Neural crest cell (in vitro differentiated cells): ENCODE measurements at places on chromosomes 2 and 18. TPM values are rescaled to one million over a fixed set of nuclear protein-coding genes. Genes with fewer than 3 reads are reported as not detected.

The IL36G gene
- total RNA-seq, result not detected in 2 replicates

DNA sequence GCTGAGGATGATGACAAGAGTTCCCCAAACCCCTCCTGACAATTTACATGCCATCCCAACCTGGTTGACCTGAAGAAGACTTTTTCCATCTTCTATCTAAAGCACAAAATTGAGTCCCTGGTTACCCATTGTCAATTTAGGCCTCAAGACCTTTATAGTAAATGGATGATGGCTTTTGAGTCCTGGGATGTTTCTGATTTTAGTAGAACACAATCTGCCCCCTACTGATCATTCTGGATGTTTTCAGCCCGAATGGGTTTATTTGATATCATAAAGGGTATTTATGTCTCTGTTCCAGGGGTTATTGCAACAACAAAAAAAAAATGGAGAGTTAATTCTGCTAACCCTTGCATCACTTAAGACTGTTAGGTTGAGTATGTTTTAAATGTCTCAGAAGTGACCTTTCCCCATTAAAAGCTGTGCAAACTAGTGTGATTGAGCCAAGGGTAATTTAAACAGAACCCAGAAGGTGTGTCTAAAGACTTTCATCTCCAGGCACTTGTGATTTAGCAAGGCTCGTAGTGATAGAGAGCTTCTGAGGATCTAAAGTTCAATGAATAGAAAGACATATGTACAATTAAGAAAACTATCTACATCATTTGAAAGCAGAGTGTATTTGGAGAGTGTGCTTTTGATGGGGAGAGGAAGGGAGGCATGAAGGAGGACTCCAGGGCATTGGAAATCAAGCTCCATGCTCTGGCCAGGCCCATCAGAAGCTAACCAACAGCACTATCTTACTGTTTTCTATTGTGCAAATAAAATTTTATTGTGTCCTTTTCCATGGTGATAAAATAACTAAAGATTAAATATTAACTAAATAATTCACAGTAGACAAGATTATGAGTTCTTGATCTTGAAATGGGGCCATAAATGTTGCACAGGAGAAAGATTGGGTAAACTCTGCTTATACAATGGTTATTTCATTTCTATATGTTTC is 96.6 kb upstream of the NOSTRIN start:
- no peaks in the 10 kb centered on the region for H3K27me3 ChIP-seq
- no peak overlapping the region for H3K27ac ChIP-seq
- no peak for DNase-seq
- H3K4me1 ChIP-seq, result peaks cover 17% of the 10 kb centered on the region

DNA sequence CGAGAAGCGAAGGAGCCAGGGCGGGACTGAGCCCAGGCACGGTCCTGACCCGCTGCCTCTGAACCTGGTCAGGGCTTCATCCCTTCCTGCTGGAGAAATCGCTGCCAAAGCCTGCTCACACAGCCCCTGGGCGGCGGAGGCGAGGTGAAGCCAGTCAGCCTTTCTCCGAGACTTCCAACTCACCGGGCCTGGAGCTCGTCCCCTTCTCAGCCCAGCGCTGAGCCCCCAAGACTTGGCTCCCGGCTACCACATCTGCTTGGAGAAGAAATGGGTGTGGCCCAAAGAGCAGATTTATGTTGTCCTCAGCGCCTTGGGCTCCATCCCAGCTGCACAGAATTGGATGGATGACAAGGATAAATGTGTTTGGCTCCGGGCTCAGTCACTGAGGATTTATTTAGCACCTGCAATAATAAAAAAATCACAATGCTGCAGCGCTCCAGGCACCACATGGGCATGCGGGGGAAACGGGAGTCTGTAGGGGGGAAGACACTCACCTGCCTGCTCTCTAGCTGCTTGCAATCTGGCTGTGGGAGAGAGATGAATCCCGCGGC is 64.9 kb downstream of the ACTR2 start:
- no peaks in the 10 kb centered on the region for H3K27me3 ChIP-seq
- H3K36me3 ChIP-seq, result no peaks in the 10 kb centered on the region
- H3K4me3 ChIP-seq, result no peak overlapping the region
- DNase-seq, result no peak
- peaks cover 34% of the 10 kb centered on the region for H3K4me1 ChIP-seq

GRCh38 chr2:224885836-224886547 is 156.3 kb downstream of the DOCK10 start:
- no peak for DNase-seq
- no peak overlapping the region for H3K27ac ChIP-seq
- no peaks in the 10 kb centered on the region for H3K27me3 ChIP-seq
- H3K36me3 ChIP-seq, result peaks cover 7% of the 10 kb centered on the region

GRCh38 chr2:118850901-118851415 is 3.5 kb upstream of the EN1 start:
- H3K4me3 ChIP-seq, result peak overlapping the region; percentile 33
- no peak for DNase-seq
- peak overlapping the region; percentile 68 for H3K27ac ChIP-seq

- DNase-seq, result no peak
- H3K4me1 ChIP-seq, result peaks cover 24% of the 10 kb centered on the region
- no peak overlapping the region for H3K4me3 ChIP-seq
- no peaks in the 10 kb centered on the region for H3K27me3 ChIP-seq
- no peaks in the 10 kb centered on the region for H3K36me3 ChIP-seq
- H3K27ac ChIP-seq, result no peak overlapping the region
Observed at GRCh38 chr2:161044921-161045320, 115.3 kb upstream of the TANK start.

DNA sequence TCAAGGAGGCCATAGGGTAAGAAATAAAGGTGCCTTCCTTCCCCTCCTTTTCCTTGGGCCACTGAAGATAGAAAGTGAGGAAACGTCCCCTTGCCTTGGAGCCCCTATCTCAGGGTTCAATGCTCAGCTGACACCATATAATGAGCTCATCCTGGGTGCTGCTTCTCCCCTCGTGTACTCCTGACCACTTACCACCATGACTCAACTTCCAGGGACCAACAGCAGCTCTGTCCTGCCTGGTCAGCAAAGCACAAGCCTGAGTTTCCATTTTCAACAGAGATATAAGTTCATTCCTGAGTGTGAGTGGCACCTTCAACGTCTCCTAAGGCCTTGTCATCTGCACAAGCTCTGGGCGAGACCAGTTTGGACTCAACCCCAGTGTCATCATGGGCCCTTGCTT is 151.2 kb downstream of the CAPN13 start:
- H3K27me3 ChIP-seq, result no peaks in the 10 kb centered on the region
- H3K36me3 ChIP-seq, result no peaks in the 10 kb centered on the region
- no peak for DNase-seq
- no peaks in the 10 kb centered on the region for H3K4me1 ChIP-seq

DNA sequence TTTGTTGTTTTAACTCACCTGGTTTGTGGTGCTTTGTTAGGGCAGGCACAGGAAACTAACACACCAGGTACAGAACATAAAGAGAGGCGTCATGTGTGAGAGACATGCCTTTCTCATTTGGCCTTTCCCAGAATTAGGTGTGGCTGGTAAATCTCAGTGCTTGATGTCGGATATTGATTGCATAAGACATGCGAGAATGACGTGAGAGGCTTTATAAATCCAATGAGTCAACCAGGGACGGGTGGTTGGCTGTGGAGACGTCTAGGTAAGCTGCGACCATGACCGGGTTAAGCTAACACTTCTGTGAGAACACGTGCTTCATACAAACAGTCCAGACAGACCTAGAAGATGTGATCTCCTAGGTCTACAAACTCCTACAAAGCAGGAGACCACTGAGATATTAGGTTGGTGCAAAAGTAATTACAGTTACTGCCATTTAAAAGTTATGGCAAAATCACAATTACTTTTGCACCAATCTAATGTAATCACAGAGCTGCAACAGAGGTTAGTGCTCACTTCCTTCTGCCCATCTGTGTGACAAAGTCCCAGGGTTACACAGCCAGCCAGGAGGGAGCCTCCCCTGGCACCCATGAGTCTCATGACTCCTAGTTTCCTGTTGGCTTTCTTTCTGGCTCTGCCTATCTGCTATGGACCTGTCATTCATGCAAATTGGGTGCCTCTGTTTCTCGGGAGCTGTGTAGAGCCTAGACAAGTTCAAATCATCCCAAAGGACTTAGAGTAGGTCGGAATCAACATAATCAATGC is 98.9 kb upstream of the ATP8B1 start:
- no peaks in the 10 kb centered on the region for H3K36me3 ChIP-seq
- no peak for DNase-seq
- H3K27me3 ChIP-seq, result no peaks in the 10 kb centered on the region
- H3K4me1 ChIP-seq, result no peaks in the 10 kb centered on the region
- H3K4me3 ChIP-seq, result no peak overlapping the region

The DNAJC5G gene
- total RNA-seq, result not detected in 2 replicates

DNA sequence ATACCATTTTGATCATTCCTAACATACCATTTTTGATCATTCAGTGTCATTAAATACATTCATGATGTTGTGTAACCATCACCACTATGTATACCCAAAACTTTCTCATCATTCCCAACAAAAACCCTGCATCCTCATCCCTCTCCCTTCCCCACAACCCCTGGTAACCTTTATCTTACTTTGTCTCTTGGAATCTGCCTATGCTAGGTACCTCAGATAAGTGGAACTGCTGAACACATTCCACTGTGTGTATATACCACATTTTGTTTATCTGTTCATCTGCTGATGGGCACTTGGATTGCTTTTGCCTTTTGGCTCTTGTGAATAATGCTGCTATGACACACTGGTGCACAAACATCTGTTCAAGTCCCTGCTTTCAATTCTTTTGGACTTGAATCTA is 83.8 kb upstream of the TFCP2L1 start:
- DNase-seq, result no peak
- no peaks in the 10 kb centered on the region for H3K4me1 ChIP-seq
- H3K4me3 ChIP-seq, result no peak overlapping the region
- no peak overlapping the region for H3K27ac ChIP-seq
- H3K27me3 ChIP-seq, result no peaks in the 10 kb centered on the region

The OTOS gene
- not detected in 2 replicates for total RNA-seq

GRCh38 chr2:19656011-19656410 is 245.8 kb downstream of the TTC32 start:
- H3K27ac ChIP-seq, result no peak overlapping the region
- H3K36me3 ChIP-seq, result no peaks in the 10 kb centered on the region
- H3K27me3 ChIP-seq, result no peaks in the 10 kb centered on the region
- DNase-seq, result no peak
- H3K4me1 ChIP-seq, result no peaks in the 10 kb centered on the region
- no peak overlapping the region for H3K4me3 ChIP-seq

The ASPRV1 gene
- total RNA-seq, result 1.2 and 1.7 TPM in 2 replicates

- H3K27ac ChIP-seq, result no peak overlapping the region
- H3K27me3 ChIP-seq, result no peaks in the 10 kb centered on the region
- no peak for DNase-seq
- no peaks in the 10 kb centered on the region for H3K4me1 ChIP-seq
- no peak overlapping the region for H3K4me3 ChIP-seq
- H3K36me3 ChIP-seq, result no peaks in the 10 kb centered on the region
Observed at GRCh38 chr2:179622112-179622511, 239.3 kb downstream of the ZNF385B start.

GRCh38 chr2:163187995-163188655 is 349.6 kb upstream of the KCNH7 start:
- no peak for DNase-seq
- H3K4me1 ChIP-seq, result peaks cover 18% of the 10 kb centered on the region
- no peaks in the 10 kb centered on the region for H3K27me3 ChIP-seq
- no peak overlapping the region for H3K27ac ChIP-seq
- H3K4me3 ChIP-seq, result no peak overlapping the region

The TIMM21 gene
- total RNA-seq, result 42.4 and 43.8 TPM in 2 replicates

- no peak for DNase-seq
- H3K27me3 ChIP-seq, result no peaks in the 10 kb centered on the region
- peak overlapping the region; percentile 22 for H3K4me3 ChIP-seq
- peaks cover 35% of the 10 kb centered on the region for H3K36me3 ChIP-seq
Observed at GRCh38 chr2:127256381-127256780, 36.3 kb upstream of the CYP27C1 start.

DNA sequence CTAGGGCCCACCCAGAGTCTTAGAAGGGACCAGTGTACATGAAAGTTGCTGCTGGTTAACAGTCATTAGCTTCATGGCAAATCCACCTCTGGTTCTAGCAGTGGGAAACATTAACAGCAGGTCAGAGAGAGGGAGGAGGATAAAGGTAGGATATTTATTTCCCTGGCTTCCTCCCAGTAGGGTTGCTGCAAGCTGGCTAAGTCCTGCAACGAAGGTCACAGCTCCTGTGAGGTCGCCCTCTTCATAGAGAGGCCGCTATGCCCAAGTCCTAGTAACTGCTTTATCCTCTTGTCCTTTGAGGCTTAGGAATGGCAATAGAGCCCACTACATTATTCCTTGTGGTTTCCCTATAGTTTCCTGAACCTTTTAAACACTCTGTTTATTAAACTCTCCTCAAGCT is 84.0 kb upstream of the ACSL3 start:
- DNase-seq, result no peak
- H3K36me3 ChIP-seq, result no peaks in the 10 kb centered on the region
- H3K4me3 ChIP-seq, result no peak overlapping the region
- H3K27ac ChIP-seq, result no peak overlapping the region

DNA sequence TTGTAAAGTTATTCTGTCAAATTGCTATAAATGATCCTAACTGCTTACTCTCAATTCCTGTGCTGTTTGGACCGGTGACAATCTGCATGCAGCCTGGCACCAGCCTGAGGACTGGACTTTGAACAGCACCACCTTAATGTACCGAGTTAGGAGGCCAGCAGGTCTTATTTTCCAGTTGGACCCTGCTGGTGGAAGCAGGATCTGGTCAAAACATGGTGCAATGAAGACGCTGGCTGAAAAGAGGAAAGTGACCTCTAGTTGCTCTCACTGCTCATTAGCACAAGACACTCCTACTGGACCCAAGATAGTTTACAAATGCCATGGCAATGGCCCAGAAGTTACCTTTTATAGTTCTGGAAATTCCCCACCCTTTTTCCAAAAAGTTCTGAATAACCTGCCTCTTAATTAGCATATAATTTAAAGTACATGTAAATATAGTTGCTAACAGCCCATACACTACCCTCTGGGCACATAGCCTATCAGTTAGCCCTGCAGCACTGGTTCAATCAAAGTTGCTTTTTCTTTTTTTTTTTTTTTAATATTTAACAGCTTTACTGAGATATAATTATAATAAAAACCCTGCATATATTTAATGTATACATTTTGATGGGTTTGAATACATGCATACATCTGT is 35.8 kb downstream of the RBKS start:
- H3K36me3 ChIP-seq, result no peaks in the 10 kb centered on the region
- no peak overlapping the region for H3K27ac ChIP-seq
- DNase-seq, result no peak
- no peak overlapping the region for H3K4me3 ChIP-seq
- H3K27me3 ChIP-seq, result no peaks in the 10 kb centered on the region
- no peaks in the 10 kb centered on the region for H3K4me1 ChIP-seq

DNA sequence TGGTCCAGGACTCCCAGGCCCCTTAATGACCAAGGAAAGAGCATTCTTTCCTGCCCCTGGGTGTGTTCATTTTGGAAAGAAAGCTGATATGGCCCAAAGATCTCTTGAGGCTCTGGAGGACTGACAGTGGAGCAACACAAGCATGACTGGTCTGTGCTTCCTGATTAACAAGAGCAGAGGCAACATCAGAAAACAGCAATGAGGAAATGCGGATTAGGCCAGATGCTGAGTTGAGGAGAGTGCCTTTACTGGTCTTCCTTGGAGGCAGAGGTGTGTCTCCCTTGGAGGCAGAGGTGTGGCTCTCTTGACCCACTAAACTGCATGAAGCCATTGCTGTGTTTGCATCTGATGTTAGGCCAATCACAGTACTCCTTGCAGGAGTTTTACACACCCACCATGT is 19.9 kb downstream of the IL36B start:
- H3K36me3 ChIP-seq, result no peaks in the 10 kb centered on the region
- no peak overlapping the region for H3K27ac ChIP-seq
- H3K27me3 ChIP-seq, result peaks cover 44% of the 10 kb centered on the region
- no peak for DNase-seq

GRCh38 chr2:19864381-19864780 is 37.4 kb downstream of the TTC32 start:
- peaks cover 18% of the 10 kb centered on the region for H3K27me3 ChIP-seq
- H3K27ac ChIP-seq, result no peak overlapping the region
- H3K36me3 ChIP-seq, result no peaks in the 10 kb centered on the region
- peaks cover 15% of the 10 kb centered on the region for H3K4me1 ChIP-seq
- no peak overlapping the region for H3K4me3 ChIP-seq
- DNase-seq, result no peak
